Neural crest cell (in vitro differentiated cells): ENCODE measurements at places on chromosomes 1 and 21. TPM values are rescaled to one million over a fixed set of nuclear protein-coding genes. Genes with fewer than 3 reads are reported as not detected.
A peak's percentile ranks its signal among the peaks of the same experiment; 100 is the strongest.

DNA sequence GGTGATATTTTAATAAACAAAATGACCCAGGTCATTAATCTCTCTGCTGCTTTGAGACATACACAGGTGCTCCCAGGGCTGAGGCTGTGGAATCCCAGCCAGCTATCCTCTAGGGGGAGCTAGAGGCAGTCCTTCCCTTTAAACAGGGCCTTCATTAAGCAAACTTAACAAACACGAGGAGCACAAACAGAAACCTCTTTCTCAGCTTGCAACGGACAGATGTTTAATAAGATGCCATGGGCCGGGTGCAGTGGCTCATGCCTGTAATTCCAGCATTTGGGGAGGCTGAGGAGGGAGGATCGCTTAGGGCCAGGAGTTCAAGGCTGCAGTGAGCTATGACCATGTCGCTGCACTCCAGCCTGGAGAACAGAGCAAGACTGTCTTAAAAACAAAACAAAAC lies 106.7 kb downstream of the HIVEP3 start:
- peak; percentile 40 for DNase-seq

DNA sequence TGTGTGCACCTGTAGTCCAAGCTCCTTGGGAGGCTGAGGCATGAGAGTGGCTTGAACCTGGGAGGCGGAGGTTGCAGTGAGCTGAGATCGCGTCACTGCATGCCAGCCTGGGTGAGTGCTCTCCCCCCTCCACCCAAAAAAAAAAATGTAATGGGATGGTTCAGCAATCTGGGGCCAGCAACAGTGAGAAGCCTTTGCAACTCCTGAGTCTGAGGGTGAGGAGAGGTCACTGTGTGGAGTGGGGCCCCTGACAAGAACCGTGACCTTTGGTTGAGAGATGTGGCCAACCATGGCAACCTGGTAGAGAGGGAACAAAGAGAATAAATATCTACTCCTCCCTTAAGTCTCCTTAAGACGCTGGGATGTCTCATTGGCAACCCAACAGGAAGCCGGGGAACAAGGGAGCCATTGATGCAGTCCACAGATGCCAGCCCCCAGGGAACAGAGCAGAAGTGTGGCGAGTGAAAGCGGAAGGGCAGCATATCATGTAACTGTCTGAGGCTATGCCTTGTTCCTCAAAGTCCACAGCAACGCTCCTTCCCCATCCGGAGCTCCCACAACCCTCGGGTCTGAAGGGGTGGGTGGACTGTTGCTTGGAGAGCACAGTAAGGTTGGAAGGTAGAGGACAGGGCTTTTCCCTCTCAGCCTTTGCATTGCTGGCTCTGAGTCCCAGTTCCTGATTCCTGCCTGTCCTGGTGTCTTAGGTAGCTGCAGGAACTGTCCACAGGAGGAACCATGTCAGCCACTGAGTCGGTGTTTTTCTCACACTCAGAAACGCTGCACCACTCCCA lies 8.3 kb downstream of the TRNP1 start:
- DNase-seq: peak; percentile 62

- DNase-seq: no peak
Observed at GRCh38 chr1:224510880-224511645, 76.5 kb upstream of the WDR26 start.

FAM3B gene
- 0.23 TPM in 1 of 2 replicates, not detected in the other for total RNA-seq

GJB3 gene
- not detected in 2 replicates for total RNA-seq

DNA sequence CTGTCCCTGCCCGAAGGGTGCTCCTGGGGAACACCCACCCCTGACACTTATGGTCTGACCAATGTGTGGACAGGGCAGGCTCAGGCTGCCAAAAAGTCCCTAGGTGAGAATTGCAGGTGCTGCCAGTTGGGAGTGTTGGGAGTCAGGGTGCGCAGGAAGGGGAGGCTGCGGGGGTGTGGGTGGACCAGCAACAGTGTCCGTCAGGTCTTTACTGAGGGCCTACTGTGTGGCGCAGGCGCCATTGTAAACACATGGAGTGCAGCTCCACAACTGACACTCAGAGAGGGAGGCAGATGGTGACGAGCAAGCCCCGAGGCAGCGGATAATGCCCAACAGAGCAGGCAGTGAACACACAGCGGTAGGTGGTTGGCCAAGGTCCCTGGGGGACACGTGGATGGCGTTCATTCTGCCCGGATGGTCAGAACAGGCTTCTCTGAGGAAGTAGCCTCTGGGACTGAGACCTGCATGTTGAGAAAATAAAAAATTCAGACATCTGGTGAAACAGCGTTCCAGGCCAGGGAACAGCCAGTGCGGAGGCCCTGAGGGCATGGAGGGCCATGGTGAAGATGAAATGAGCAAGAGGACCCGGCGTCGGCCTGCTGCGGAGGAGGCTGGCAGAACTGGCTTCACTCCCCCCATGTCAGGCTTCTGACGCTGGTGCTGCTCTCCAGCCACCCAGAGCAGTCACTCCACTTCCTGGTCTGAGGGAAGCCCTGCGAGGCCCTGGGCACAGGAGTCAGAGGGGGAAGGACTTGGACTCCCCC lies 136.2 kb upstream of the ZBTB40 start:
- no peak for DNase-seq

TNFRSF4 gene
- total RNA-seq: 0.19 and 0.20 TPM in 2 replicates

KCNJ9 gene
- total RNA-seq: 0.11 and 0.19 TPM in 2 replicates

DNA sequence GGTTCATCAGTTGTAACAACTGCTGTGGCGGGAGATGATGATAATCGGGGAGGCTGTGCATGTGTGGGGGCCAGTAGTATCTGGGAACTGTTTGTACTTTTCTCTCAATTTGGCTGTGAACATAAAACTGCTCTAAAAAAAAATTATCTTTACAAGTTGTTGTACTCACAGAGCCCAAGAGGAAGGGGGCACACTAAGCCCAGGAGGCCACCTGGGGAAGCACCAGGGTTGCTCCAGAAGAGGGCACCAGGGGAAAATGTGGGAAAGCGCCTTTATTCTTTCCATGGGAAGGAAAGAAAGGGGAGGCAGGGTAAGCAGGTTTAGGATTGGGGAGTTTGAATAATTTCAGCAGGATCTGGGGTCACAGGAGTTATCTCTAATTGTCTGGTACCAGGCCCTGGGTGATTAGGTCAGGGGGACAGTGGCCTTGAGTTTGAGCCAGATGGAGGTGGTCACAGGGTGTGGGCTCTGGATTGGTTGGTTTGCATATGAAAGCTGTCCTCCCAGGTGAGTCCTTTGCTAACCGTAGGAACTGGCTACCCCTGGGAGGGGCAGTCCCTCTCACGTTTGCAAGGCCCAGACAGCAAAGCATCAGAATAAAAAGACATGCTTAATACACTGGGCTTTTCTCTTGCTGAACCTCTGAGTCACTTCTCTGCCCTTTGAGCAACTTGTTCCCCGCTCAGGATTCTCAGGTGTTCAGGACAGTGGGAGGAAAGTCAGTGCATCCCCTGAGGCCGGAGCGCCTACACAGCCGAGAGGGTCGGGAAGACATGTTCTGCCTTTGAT lies 11.2 kb downstream of the MYOC start:
- DNase-seq: no peak

MRPL39 gene
- 36.5 and 39.0 TPM in 2 replicates for total RNA-seq

CLEC20A gene
- not detected in 2 replicates for total RNA-seq

GRCh38 chr1:196071447-196071846 lies 536.8 kb downstream of the KCNT2 start:
- DNase-seq: no peak

PRKAA2 gene
- 4.8 and 4.9 TPM in 2 replicates for total RNA-seq

- no peak for DNase-seq
Observed at GRCh38 chr1:245039196-245039595, 115.6 kb upstream of the KIF26B start.

DEPDC1 gene
- 30.3 and 31.6 TPM in 2 replicates for total RNA-seq

HMCN1 gene
- total RNA-seq: 16.6 and 18.1 TPM in 2 replicates

ITGB2 gene
- total RNA-seq: 0.84 and 0.89 TPM in 2 replicates

- no peak for DNase-seq
Observed at GRCh38 chr21:44315691-44316203, 15.9 kb downstream of the PFKL start.

DNA sequence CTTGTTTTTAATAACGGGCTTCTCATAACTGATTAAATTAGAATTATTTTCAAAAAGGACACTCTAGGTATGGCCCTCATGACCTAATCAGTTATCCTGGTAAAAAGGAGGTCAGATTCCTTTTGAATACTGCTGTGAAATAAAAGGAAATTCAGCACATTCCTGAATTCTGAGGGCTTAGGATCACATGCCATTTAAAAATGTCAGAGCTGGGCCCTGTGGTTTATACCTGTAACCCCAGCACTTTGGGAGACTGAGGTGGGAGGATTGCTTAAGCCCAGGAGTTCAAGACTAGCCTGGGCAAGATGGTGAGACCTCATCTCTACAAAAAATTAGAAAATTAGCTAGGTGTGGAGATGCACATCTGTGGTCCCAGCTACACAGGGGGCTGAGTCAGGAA lies 18.0 kb upstream of the RABGGTB start:
- DNase-seq: no peak

DNA sequence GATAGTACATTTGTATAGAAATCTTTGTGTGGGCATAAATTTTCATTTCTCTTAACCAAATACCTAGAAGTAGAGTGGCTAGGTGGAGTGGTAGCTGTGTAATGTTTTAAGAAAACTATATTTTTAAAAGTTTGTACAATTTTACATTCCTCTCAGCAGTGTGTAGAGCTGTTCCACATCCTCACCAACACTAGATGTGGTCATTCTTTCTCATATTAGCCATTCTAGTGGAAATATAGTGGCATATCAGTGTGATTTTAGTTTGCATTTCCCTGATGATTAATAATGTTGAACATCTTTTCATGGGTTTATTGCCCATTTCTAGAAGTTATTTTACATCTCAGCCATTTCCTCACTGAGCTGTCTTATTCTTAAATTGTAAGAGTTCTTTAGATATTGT lies 65.5 kb downstream of the ITSN1 start:
- DNase-seq: no peak

DNA sequence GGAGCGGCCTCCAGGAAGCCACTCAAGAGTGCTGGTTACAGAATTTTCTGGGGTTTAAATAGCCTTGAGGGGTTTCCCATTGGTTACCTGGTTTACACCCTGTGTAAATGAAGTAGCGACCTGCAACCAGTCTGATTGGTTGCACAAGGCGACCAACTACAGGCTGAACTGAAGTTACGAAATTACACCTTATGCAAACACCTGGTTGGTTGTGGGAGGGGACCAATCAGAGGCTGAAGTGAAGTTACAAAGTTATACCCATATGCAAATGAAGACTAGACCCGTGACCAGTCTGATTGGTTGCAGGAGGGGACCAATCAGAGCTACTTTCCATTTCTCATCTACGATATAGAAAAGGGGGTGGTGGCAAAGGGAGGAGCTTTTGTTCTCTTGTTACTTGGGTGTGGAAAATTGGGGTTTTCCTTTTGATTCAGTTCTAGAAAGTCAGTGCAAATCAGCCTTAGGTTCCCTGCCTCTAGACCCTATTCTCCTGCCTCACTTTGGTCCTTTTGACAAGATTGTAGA lies 22.2 kb upstream of the C1orf174 start:
- no peak for DNase-seq

OPTC gene
- total RNA-seq: not detected in 2 replicates

DNA sequence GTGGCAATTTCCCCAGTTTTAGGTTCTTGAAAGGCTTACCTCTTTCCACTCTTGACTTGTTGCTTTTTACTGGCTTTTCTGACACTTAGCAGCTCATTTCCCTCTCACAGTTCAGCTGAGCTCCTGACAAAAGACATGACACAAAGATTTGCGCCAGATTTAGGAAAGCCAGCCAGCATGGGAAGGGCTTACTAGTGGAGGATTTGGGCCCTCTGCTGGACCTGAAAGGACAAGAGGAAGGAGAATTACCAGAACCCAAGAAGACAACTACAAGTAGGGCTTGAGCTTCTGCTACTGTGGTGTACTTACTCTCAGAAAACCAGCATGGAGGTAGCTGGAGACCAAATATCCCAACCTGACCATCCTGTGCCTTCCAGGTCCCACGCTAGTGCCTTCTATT lies 784.5 kb downstream of the BRINP3 start:
- no peak for DNase-seq
